Breast epithelium (tissue), 4 donors: ENCODE measurements at places on chromosomes 3 and 15. TPM values are rescaled to one million over a fixed set of nuclear protein-coding genes. Genes with fewer than 3 reads are reported as not detected.
A peak's percentile ranks its signal among the peaks of the same experiment; 100 is the strongest.

- no peak for DNase-seq
- no peaks in the 10 kb centered on the region for H3K4me1 ChIP-seq
- H3K4me3 ChIP-seq = no peak overlapping the region
Measured at GRCh38 chr3:190281308-190282051, 40.8 kb downstream of the CLDN1 start.

DNA sequence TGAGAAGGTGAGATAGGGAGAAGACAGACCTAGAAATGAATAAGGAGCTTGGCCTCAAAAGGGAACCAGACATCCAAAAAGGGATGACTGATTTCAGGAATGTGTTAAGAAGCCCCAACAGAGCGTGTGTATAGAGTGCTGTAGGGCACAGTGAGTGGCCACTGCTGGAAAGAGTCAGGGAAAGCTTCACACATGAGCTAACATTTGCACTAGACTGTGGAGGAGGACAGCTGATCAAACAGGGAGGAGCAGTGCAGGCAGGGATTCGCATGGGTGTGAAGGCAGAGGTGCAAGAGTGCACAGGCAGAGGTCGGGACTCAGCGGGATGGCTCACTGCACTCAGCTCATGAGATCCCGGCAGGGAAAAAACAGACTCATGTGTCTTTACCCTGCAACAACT is 61.8 kb downstream of the NPTN start:
- H3K4me1 ChIP-seq = no peaks in the 10 kb centered on the region
- no peaks in the 10 kb centered on the region for H3K36me3 ChIP-seq

DAZL gene
- not detected for total RNA-seq

DNA sequence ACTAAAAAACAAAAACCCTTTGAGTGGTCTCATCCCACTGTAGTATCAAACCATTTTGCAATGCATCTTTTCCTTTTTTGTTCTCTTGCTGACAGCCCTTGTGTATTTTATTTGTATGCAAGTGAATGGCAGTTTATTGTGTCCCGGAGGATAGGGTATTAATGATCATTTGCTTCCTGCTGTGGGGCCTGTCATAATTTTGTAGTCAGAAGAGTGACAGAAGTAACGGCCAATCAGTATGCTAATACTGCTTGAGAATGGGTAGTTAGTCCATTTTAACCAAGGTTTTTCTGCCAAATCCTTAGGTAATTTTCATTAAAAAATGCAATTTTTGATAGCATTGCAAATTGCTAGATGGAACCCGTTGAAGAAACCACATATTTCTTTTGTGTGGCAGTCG is 75.5 kb upstream of the PLSCR5 start:
- no peak for DNase-seq
- H3K27me3 ChIP-seq = no peaks in the 10 kb centered on the region
- H3K4me3 ChIP-seq = no peak overlapping the region
- H3K36me3 ChIP-seq = no peaks in the 10 kb centered on the region
- no peaks in the 10 kb centered on the region for H3K4me1 ChIP-seq

- no peak overlapping the region for H3K27ac ChIP-seq
- peaks cover 6% of the 10 kb centered on the region for H3K4me1 ChIP-seq
- H3K27me3 ChIP-seq = no peaks in the 10 kb centered on the region
- no peaks in the 10 kb centered on the region for H3K36me3 ChIP-seq
- H3K4me3 ChIP-seq = no peak overlapping the region
- peak; percentile 51 for DNase-seq
Measured at GRCh38 chr3:11534011-11534792, 109.5 kb downstream of the VGLL4 start.

DNA sequence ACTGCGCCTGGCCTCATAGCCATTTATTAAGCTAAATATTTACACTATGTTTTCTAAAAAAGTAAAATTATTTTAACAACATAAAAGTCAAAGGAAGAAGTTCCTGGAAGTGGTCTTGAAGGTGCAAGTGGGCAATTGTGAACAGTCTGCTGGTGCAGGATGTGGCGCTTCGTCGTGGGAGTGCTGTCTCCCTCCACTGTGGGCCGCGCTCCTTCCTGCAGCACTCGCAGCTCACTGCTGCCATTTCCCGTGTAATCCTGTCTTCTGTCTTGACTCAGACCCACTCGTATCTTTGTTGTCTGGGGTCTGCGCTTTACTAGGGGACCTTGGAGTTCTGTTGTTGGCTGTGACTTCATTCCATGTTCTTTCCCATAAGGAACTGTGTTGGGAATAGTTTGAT is 56.3 kb downstream of the APBA2 start:
- H3K27me3 ChIP-seq = no peaks in the 10 kb centered on the region
- no peak overlapping the region for H3K27ac ChIP-seq
- DNase-seq = no peak
- H3K36me3 ChIP-seq = no peaks in the 10 kb centered on the region

DNA sequence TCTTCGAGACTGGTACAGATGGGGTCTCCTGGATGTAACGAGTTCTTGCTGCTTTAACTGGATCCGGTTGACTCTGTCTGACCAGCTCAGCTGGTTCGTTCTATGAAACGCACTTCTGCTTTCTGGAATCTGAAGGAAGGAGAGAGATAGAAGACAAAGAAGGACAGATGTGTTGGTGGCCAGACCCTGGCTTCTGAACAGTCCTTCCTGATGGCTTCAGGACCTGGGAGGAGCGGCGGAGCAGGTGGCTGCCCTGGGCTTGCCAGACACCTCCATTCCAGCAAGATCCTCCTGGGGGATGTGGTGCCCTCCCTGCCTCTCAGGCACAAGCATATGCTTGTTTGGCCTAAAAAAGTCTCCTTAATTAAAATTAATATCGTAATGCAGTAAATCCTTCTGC is 99.9 kb downstream of the APBA2 start:
- H3K27me3 ChIP-seq = no peaks in the 10 kb centered on the region
- H3K4me1 ChIP-seq = no peaks in the 10 kb centered on the region
- no peak overlapping the region for H3K4me3 ChIP-seq

- no peaks in the 10 kb centered on the region for H3K36me3 ChIP-seq
- H3K27ac ChIP-seq = no peak overlapping the region
- H3K27me3 ChIP-seq = no peaks in the 10 kb centered on the region
- H3K4me1 ChIP-seq = no peaks in the 10 kb centered on the region
Measured at GRCh38 chr15:66190746-66191145, 62.8 kb downstream of the MEGF11 start.

DNA sequence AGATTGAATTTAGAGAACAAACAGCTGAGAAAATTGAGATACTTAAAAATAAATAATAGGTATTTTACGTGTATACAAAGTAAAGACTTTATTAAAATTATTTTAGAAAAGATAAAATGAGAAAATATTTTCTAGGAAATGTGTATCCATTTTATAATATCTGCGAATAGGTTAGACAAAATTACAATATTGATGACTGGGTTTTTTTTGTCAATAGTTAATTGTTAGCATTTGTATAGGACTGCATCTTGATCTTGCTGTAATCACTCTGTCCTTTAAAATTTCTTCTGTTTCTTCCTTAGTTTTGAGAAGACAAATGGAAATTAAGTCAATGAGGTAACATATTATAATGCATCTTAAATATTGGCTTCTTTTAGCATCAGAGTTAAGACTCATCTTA is 50.3 kb downstream of the MEF2A start:
- no peaks in the 10 kb centered on the region for H3K4me1 ChIP-seq
- no peaks in the 10 kb centered on the region for H3K36me3 ChIP-seq
- H3K4me3 ChIP-seq = no peak overlapping the region
- no peak overlapping the region for H3K27ac ChIP-seq
- no peak for DNase-seq

- H3K4me3 ChIP-seq = peak overlapping the region; percentile 70
- peaks cover 11% of the 10 kb centered on the region for H3K4me1 ChIP-seq
- no peak for DNase-seq
- no peaks in the 10 kb centered on the region for H3K36me3 ChIP-seq
- no peak overlapping the region for H3K27ac ChIP-seq
- peaks cover 41% of the 10 kb centered on the region for H3K27me3 ChIP-seq
Measured at GRCh38 chr3:77040216-77040615, 317 bp downstream of the ROBO2 start.

- H3K4me3 ChIP-seq = peak overlapping the region; percentile 91
- H3K27me3 ChIP-seq = no peaks in the 10 kb centered on the region
- DNase-seq = no peak
- no peaks in the 10 kb centered on the region for H3K4me1 ChIP-seq
- no peaks in the 10 kb centered on the region for H3K36me3 ChIP-seq
Measured at GRCh38 chr3:113695431-113695785, 1.0 kb downstream of the USF3 start.

BFSP2 gene
- total RNA-seq = not detected

- no peak for DNase-seq
- no peak overlapping the region for H3K4me3 ChIP-seq
- no peaks in the 10 kb centered on the region for H3K4me1 ChIP-seq
- no peaks in the 10 kb centered on the region for H3K27me3 ChIP-seq
- peak overlapping the region; percentile 52 for H3K27ac ChIP-seq
- H3K36me3 ChIP-seq = no peaks in the 10 kb centered on the region
Measured at GRCh38 chr3:188712248-188712924, 459.4 kb upstream of the TPRG1 start.

GRCh38 chr15:69720536-69720935 is 267.9 kb downstream of the RPLP1 start:
- no peaks in the 10 kb centered on the region for H3K4me1 ChIP-seq
- no peak overlapping the region for H3K27ac ChIP-seq
- no peak for DNase-seq
- H3K27me3 ChIP-seq = no peaks in the 10 kb centered on the region

DNA sequence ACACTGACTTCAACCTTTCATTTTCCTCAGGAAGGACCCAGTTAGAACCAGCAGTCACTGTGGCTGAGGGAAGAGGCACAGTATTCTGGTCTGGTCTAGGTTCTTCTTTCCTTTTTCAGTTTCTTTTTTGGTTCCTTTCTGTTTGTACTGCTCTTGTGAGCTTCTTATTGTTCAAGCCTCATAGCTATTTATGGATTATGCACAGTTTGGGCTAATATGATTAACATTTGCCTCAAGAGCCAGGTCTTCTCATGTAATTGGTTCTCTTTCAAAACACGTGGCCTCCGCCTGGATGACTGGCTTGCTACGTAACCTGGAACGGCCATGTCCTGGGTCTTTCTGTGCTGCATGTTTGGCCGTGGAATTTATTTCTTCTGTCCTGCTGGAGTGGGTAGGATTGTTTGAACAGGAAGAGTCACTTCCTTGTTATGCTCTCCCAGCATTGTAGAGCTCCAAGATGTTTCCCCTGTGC is 43.3 kb downstream of the RBMS3 start:
- no peaks in the 10 kb centered on the region for H3K4me1 ChIP-seq
- no peaks in the 10 kb centered on the region for H3K27me3 ChIP-seq
- no peak for DNase-seq
- H3K27ac ChIP-seq = peak overlapping the region; percentile 35

DNA sequence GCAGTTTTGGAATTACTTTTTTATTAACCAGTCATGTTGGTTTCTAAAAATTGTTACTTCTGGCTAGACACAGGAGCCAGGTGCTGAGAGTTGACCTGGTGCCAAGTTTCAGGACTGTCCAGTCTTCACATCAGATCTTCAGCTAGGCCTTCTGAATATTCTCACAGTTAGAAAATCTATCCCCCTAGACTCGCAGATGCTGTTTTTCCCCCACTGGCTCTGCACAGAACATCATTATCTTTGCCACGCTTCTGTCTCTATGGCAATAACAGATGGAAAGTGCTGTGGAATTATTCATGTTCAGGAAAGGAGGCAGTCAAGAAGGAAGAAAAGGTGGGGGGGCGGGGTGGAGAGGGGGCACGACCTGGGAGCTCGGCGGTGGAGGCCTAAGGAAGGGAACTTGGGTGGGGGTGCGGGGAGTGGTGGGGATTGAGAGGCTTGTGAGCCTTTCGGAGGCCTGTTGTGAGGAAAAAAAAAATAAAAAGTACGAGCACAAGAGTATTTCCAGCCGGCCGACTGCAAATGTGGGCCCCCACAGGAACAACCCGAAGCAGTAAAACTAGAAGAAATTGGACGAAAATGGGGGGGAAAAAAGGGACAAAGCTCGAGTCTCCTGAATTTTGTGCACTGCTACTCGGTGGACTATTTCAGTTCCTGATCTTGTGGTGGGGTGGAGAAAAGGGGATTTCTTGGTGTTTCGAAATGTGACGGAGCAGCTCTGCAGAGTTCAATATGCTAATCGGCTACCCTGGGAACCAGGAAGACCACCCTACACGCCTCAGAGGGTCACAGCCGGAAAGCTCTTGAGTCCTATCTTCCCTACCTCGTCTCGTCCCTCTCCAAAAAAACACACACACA is 1.5 kb upstream of the SKIL start:
- no peaks in the 10 kb centered on the region for H3K36me3 ChIP-seq
- peak overlapping the region; percentile 100 for H3K27ac ChIP-seq
- DNase-seq = peak; percentile 30
- peaks cover 2% of the 10 kb centered on the region for H3K4me1 ChIP-seq
- H3K27me3 ChIP-seq = no peaks in the 10 kb centered on the region

- no peak for DNase-seq
- no peaks in the 10 kb centered on the region for H3K36me3 ChIP-seq
- no peak overlapping the region for H3K4me3 ChIP-seq
- no peak overlapping the region for H3K27ac ChIP-seq
Measured at GRCh38 chr3:10364806-10365205, 43.9 kb upstream of the SEC13 start.

UBE2Q2 gene
- total RNA-seq = 48.8 TPM

DNA sequence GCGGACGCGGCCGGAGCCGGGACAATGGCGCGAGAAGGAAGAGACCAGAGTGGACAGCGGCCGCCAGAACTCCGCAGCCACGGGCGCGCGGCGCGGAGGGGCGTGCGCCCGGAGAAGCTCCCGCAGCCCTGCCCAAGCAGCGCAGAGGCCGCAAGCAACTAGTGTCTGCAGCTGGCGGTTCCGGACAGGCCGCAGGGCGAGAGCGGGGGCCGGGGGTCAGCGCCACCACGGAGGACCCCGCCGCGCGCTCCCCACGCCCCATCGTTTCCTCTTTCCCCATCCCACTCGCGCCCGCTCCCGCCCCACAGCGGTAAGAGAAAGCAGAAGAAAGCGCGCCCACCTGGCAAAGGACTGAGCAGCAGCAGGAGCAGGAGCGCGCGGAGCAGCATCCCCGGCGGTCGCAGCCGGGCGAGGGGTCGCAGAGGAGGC is 440 bp downstream of the PRTG start:
- H3K36me3 ChIP-seq = no peaks in the 10 kb centered on the region
- no peaks in the 10 kb centered on the region for H3K27me3 ChIP-seq
- no peak for DNase-seq
- H3K4me1 ChIP-seq = peaks cover 7% of the 10 kb centered on the region

DNA sequence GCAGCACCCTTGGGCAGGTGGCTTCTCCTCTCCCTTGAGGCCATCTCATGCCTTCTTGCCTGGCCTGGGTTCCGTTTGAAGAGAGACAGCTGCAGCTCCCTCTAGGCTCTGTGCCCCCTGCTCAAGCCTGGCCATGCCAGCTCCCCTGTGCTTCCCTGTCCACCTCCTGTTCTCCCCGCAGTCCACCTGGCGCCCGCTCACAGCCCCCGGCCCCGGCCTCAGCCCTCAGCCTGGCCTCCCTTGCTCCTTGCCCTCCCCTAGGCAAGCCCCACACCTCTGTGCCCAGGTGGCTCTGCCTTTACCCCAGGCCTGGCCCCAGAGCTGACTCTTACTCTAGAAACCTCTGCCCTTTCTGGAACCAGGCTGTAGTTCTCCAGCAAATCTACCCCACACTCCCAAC is 13.9 kb upstream of the RHO start:
- no peak for DNase-seq
- no peaks in the 10 kb centered on the region for H3K4me1 ChIP-seq
- H3K27me3 ChIP-seq = no peaks in the 10 kb centered on the region
- no peak overlapping the region for H3K27ac ChIP-seq
- no peaks in the 10 kb centered on the region for H3K36me3 ChIP-seq
- no peak overlapping the region for H3K4me3 ChIP-seq

SUSD5 gene
- 3.8 TPM for total RNA-seq
